CD4-positive, CD25-positive, alpha-beta regulatory T cell (primary cell): ENCODE measurements at places on chromosomes 4 and X.

DNA sequence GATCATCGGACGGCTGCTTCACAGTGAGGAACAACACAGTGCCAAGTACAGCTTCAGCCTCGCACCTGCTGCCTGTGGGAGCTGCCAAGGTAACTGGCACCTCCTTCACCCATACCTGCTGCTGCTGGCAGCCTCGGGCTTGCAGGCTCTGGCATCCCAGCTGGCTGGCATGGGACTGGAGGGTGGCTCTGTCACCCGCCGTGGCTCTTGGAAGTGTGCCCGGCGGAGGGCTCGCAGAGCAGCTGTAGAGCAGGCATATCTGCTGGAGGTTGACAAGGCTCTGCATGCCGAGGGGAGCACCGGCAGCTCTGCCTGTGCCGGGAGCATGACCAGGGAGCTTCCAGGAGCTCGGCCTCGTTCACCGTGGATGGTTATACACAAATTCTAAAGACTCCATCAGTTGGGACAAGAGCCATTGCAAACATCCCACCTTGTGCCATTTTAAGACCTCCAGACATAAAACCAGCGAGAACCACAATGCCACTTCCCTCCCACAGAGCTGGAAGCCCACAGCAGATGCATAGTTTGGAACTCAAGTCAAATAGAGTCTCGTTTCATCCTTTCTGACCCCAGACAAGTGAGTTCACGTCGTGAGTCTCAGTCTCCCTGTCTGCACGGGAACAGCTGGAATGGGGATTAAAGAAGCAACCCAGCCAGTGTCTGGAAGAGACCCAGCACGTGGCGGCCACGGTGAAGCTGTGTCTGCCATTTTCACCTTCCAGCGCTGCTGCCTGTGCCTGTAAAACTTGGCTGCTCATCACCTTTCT lies 84.3 kb upstream of the PSAPL1 start:
- DNase-seq = no peak

GRCh38 chr4:89837993-89838390 lies 1.0 kb upstream of the SNCA start:
- no peak for DNase-seq

- DNase-seq = peak; percentile 53
These were observed 6.1 kb upstream of the ABRAXAS1 start for GRCh38 chr4:83490876-83491450.

- DNase-seq = no peak
These were observed 60.8 kb upstream of the GRPEL1 start for GRCh38 chr4:7128644-7129043.

GRCh38 chrX:138856881-138857604 lies 145.5 kb upstream of the FGF13 start:
- DNase-seq = no peak

DNA sequence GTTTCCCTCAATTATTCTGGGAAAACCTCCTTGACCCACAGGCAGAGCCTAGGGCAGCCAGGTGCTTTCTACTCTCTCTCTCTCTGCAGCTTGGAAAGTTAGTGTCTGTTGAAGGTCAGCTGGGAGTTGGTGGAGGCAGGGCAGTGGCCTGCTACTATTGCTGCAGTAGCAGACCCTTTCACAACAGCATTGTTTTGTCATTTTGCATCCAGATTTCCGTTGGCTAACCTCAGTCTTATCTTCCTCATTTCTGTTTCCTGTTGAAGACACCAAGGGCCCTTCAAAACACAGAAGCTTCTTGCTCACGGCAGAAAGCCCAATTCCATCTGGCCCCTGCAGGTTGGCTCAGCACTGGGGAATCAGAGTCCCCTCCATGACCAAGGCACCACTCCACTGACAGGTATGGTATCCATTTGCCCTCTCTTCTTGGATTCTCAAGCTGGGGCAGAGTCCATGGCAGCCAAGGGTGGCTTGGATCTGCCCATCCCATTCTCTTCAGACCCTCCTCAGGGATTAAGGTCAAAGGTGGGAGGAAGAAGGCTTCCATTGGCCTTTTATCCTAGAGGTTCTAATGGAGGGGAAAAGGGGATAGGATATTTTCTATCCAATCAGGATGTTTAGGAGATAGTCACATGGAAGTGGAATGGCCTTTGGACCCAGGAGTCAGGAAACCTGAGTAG lies 24.6 kb downstream of the VSIG4 start:
- DNase-seq = no peak

GRCh38 chr4:3747581-3747904 lies 18.6 kb upstream of the ADRA2C start:
- DNase-seq = no peak
